ENCODE measurements at places on chromosomes 6 and 20. TPM values are rescaled to one million over a fixed set of nuclear protein-coding genes. Genes with fewer than 3 reads are reported as not detected.

Gene TRIM31
- polyA plus RNA-seq: 0.07 TPM

Gene TFAP2D
- not detected for polyA plus RNA-seq

Gene PTGIS
- polyA plus RNA-seq: not detected

Gene WFDC2
- not detected for polyA plus RNA-seq

Gene SLC17A3
- 0.35 TPM for polyA plus RNA-seq

Gene LY6G6C
- polyA plus RNA-seq: not detected

Gene SLC17A4
- not detected for polyA plus RNA-seq

Gene KCNK5
- not detected for polyA plus RNA-seq

Gene DPPA5
- not detected for polyA plus RNA-seq

Gene TMEM217
- 0.24 TPM for polyA plus RNA-seq

Gene BMP6
- not detected for polyA plus RNA-seq

Gene BPI
- polyA plus RNA-seq: not detected

Gene IP6K3
- polyA plus RNA-seq: not detected

Gene ELOVL4
- polyA plus RNA-seq: 1.0 TPM

Gene MYB
- polyA plus RNA-seq: 2.4 TPM

Gene MAFB
- 0.08 TPM for polyA plus RNA-seq

Gene OARD1
- polyA plus RNA-seq: 48.1 TPM

Gene TAPBP
- polyA plus RNA-seq: 327 TPM

Gene NRSN1
- not detected for polyA plus RNA-seq

Gene PPP1R16B
- polyA plus RNA-seq: 13.4 TPM

Gene CCHCR1
- 6.4 TPM for polyA plus RNA-seq

Gene ARMH2
- polyA plus RNA-seq: not detected

Gene DZANK1
- polyA plus RNA-seq: 0.87 TPM

Gene LHFPL5
- polyA plus RNA-seq: not detected

Gene DAAM2
- polyA plus RNA-seq: not detected

Gene SERPINB1
- 121 TPM for polyA plus RNA-seq

Gene BPIFB4
- not detected for polyA plus RNA-seq

Gene SCUBE3
- polyA plus RNA-seq: 0.06 TPM

Gene RAET1L
- polyA plus RNA-seq: not detected

Gene TMC2
- polyA plus RNA-seq: not detected

Gene CST7
- 21.3 TPM for polyA plus RNA-seq

Gene CYP24A1
- polyA plus RNA-seq: not detected

Gene RIPK1
- polyA plus RNA-seq: 9.5 TPM

Gene LAMA5
- not detected for polyA plus RNA-seq

Gene PI3
- polyA plus RNA-seq: not detected

All from naive thymus-derived CD8-positive, alpha-beta T cell (primary cell).